Left renal pelvis (tissue), 4 donors: ENCODE measurements at places on chromosomes 2 and 18. TPM values are rescaled to one million over a fixed set of nuclear protein-coding genes. Genes with fewer than 3 reads are reported as not detected.

- no peak for DNase-seq
Observed at GRCh38 chr2:102834523-102835273, 72.9 kb downstream of the TMEM182 start.

- no peak for DNase-seq
Observed at GRCh38 chr2:160199683-160200389, at the start of gene ITGB6. TSS of gene ITGB6 (minus strand) at chr2:160200272. CDS start at chr2:160200063, 209 bp downstream.

DNA sequence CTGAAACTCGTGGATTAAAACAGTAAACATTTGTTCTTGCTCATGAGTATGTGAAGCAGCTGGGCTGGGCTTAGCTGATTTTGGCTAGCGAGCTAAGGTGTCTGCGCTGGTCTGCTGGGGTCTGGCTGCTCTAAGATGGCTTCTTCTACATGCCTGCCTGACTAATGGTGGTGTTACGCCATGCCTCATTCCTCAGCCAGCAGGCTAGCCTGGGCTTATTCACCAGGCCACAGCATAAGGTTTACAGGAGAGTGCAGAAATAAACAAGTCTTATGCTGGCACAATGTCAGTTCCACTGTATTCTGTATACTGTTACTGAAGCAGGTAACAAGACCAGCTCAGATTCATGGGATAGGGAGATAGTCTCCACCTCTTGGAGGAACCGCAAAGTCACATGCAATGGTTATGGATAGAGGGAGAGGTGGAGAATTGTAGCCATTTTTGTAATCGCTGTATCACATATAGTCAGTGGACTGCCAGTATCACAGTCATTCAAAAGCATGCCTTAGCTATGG lies 80.0 kb downstream of the RHBDD1 start:
- no peak for DNase-seq

DNA sequence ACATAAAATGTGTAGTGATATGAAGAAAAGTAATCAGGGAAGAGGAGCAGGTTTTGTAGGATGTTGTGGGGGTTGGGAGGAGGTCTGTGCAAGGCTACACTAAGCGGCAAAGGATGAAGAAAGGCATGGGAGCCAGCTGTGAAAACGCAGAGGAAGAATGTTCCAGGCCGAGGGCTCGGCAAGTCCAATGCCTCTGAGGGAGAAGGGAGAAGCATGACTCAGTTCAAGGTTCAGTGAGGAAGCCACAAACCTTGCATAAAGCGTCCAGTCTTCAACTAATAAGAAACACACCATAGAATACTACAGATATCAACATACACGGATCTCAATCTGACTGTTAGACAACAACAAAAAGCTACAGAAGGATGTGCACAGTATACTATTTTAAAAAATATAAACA lies 16.2 kb downstream of the EPB41L3 start:
- no peak for DNase-seq

- DNase-seq = no peak
Observed at GRCh38 chr2:200353120-200353519, 46.6 kb downstream of the SPATS2L start.

GRCh38 chr2:211367711-211368110 lies 811.3 kb downstream of the CPS1 start:
- DNase-seq = no peak

DNA sequence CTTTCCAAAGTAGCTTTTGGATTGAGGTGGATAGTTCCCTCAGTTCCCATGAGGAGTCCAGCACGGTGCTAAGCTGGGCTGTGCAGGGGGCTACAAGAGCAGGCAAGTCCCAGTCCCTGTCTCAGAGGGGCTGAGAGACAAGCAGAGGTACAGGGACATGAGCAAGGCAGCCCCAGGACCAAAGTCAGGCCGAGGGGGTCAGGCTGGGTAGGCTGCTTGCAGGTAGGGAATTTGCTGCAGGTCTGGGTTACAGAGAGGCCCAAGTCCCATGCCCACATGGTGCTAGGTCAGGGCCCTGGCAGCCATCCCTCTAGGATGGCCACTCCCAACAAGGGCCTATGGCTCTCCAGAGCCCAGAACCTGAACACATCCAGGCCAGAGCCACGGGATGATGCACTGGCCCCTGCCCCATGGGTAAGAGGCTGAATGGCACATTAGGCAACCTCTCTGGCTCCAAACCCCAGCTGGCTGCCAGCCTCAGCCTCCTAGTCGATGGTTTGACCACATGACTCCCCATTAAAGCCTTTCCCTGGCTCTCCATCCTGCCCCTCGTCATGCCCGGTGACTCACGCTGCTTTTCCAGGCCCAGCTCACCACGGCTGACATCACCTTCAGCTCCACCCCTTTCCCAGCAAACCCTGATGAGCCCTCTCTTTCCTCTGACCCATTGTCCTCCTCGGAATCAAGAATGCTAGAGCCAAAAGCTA lies 83.7 kb downstream of the SDC1 start:
- no peak for DNase-seq

- no peak for DNase-seq
Observed at GRCh38 chr2:20146401-20146800, 78.5 kb downstream of the SDC1 start.

DNA sequence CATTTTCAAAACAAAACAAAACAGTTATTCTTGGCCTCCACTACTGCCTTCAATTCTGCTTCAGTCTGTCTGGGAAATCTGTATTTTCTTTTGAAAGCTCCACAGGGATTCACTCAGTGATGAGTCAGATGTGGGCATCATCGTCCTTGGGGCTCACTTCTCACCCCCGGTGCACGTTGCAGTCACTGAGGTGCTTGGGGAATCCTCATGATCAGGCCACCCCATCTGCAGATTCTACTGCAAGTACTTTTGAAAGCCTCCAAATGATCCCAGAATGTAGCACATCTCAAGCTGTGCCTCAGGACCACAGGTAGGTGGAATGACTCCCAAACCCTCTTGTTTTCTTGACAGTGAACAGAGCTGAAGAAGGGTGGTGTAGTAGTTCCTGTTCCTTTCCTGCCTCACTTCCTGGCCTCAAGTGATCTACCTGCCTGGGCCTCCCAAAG lies 34.3 kb downstream of the LPIN2 start:
- DNase-seq = no peak

GRCh38 chr2:96772903-96773671 lies 12.4 kb downstream of the CNNM4 start:
- no peak for DNase-seq

DNA sequence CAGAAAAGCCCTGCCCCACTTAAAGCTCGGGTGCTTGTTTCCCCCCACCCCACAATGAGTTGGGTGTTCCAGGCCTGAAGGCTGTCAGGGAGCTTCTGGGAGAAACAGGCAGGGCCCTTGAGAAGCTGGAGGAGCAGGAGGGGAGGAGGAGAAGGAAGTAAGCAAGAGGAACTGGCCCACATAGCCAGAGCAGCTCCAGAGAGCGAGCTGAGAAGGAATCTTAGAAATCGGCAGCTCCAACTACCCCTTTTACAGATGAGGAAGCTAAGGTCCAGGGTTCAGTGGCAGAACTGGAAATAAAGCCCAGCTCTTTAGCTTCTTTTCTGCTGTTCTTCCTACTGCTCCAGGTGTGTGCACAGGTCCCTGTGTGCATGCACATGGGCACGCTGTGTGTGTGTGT lies 12.7 kb upstream of the KCNK3 start:
- DNase-seq = no peak

GRCh38 chr18:2656237-2656980 lies 883 bp downstream of the SMCHD1 start:
- peak; percentile 25 for DNase-seq

GRCh38 chr18:13390196-13390595 lies 171.6 kb downstream of the LDLRAD4 start:
- DNase-seq = no peak

Gene PPIG
- 95.6 TPM for polyA plus RNA-seq

Gene PRR30
- not detected for polyA plus RNA-seq

Gene OSBPL1A
- 51.6 TPM for polyA plus RNA-seq

Gene TRIM43
- polyA plus RNA-seq = 0.32 TPM
